Stimulated activated naive B cell treated with anti-CD40 and anti-IgM and Interleukin-4, amounts not matched to agents 10 μg/mL and 1 μg/mL and 100 μg/mL, for 72 hours (primary cell): ENCODE measurements at places on chromosomes 1 and 21.

GRCh38 chr1:64005801-64006200 is 197.6 kb upstream of the UBE2U start:
- no peak for DNase-seq

DNA sequence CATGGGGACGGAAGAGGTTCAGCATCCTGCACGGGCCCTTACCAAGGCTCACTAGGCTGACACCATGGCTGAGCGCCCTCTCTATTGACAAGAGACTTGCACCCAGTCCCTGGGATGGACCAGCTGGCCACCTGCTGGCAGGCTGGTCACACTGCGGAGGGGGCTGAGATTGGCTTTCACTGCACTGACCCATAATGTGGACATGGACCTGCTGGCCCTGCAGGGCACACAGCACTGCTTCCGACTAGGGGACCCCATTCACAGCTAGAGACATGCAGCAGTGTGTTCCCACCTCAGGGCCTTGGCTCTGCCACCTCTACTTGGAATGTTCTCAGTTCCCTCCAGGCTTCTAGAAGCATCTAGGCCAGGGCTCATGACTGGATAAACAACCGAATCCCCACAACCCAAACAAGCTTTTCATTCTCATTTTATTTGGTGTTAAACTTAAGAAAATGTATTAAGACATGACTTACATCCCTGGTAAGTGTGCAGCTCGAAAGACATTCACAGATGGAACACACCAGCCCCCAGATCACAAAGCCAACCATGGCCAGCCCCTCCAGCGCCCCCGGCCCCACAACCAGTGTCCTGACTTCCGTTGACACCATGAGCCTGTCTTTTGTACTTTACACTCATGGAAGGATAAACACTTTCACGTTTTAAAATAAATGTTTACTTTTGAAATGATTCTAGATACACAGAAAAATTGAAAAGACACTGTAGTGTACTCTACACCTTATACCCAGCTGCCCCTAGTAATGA is 9.3 kb upstream of the SRARP start:
- no peak for DNase-seq

DNA sequence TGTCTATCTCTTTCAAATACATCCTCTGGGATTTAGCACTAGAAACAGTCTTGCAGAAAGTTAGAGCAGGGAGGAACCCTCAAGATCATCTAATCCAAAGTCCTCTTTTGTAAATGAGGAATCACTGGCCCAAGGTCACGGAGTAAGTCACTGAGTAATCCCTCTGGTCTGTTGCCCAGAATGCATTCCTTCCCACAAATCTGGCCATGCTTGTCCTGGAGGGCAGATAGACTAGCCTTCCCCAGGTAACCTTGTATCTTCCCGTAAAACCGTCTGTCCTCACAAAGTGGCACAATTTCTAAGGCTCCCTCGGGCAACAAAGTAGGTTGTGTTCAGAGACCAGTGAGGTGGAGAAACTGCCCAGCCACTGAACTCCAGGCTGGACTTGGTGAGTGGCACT is 46.2 kb downstream of the DDR2 start:
- no peak for DNase-seq

DNA sequence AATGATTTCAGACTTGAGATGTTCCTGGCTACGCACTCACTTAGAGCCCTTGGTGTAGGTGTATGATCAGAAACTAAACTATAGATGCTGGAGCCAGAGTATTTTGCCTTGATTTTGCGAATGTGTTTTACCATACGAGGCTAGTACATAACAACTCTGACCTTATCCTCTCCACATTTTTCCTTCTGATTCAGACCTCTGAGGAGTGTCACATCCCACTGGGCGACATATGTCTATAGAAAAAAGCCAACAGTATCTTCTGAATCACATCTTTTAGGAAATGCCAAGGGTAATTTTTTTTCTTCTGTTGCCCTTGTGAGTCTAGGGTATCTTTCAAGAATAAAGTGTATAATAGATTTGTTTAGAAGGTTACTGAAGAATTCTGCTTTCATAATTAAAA is 49.6 kb downstream of the AK4 start:
- no peak for DNase-seq

DNA sequence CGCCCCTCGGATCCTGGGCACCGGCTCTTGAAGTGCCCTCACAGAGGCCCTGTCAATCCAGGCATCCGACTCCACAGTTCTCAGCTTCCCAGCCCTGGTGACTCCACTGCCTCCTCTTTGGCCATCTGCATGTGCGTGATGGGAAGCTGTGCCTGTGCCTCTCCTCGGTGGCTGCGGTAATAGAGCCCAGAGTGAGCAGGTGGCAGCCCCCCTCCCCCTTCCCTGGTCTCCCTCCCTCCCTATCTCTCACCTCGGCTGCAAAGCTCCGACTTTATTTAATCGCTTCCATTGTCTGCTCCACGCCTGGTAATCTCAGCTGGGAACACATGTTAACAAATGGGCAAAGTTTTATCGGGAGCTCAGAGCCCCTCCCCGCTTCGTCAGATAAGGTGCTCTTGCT is 91.9 kb downstream of the IGSF21 start:
- no peak for DNase-seq

- no peak for DNase-seq
These were observed 77.1 kb upstream of the SCCPDH start for GRCh38 chr1:246647113-246647512.

DNA sequence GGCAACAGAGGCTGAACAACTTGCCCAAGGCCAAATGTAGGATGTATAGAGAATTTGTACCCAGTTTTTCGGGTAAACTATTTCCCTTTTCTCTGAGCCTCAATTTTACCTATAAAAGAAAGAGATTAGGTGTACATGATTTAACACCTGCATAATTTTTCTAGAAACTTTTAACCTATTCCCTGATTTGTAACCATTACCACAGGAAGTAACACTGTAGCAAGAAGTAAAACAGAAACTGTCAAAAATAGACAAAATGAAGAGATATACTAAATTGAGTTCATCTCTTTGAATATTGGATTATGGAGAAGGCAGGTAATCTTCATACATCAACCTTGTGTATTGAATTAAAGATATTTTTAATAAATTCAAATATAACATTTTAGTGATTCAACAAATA is 136.2 kb downstream of the ZC3H11B start:
- no peak for DNase-seq

DNA sequence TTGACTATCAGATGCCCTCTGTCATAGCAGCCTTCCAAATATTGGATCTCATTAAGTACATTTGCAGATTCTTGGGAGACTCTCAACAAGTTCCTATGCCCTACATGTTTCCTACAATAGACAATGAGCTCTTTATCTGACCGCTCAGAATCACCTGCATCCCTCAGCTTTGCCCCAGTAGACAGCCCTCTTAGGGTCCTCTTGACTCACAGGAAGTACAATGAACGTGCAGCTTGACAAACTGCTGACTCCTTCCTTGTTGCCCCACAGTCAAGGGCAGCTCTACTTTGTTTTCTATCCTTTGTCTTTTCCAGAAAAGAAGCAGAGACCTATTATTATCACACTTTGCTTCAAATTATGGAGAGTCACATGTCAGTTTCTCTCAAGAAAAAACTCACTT is 27.6 kb downstream of the SLC44A5 start:
- no peak for DNase-seq

- no peak for DNase-seq
These were observed 204.7 kb upstream of the EDN2 start for GRCh38 chr1:41689139-41689538.

GRCh38 chr21:26916799-26917198 is 50.1 kb downstream of the ADAMTS5 start:
- no peak for DNase-seq

- DNase-seq = no peak
These were observed 9.0 kb downstream of the NSL1 start for GRCh38 chr1:212782422-212783154.

DNA sequence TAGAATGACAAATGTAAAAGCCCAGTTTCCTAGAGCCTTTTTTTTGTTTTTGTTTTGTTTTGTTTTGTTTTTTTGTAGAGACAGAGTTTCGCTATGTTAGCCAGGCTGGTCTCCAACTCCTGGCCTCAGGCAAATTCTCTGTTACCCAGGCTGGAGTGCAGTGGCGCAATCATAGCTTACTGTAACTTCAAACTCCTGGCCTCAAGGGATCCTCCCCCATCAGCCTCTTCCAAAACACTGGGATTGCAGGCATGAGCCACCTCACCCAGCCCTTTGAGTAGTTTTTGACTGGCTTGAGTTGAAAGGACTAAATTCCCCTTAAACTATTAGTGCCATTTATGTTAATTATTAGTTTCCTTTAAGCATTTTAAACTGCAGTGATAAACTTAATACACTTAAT is 28.8 kb upstream of the ZBTB18 start:
- no peak for DNase-seq

DNA sequence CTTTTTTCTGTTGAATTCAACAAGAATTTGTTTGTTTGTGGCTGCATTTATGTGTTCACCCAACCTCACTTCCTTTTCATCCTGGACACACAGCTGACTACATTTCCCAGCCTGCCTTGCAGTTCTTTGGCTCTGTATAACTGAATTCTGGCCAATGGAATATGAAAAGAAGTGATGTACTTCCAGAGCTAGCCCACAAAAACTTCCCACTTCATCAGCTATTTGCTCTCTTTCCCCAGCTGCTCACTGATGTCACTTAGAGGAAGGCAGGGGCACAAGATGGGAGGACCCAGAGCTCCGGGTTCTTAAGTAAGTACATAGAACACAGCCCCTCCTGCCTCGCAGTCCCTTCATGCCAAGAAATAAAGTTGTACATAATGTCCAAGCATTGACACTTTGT is 235.0 kb upstream of the FGGY start:
- DNase-seq = no peak

GRCh38 chr1:163346326-163346870 is 24.6 kb downstream of the NUF2 start:
- DNase-seq = no peak

DNA sequence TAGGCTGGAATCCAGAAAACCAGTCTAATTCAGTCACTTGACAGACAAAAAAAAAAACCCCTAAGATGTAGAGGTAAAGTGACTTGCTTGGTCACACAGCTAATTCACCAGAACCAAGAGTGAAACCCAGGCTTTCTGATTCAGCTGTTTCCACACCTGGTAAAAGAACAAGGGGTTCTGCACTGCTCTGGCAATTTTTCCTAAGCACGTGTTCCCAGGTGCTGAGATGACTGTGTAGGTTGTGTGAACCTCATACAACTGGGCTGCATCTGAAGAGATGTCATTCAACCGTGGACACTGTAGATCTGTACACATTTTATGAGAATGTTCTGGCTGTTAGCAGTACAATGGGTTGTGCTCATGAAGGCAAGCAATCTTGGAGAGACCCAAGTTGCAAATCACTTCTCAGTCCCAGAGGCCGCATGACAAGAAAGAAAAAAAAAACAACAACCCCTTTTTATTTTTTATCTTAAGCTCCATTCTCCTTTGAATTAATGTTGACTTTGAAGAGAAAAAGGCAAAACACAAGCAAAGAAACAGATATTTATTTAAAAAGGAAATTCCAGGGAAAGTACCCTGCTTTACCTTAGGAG is 95.4 kb downstream of the INTS7 start:
- peak; percentile 78 for DNase-seq

DNA sequence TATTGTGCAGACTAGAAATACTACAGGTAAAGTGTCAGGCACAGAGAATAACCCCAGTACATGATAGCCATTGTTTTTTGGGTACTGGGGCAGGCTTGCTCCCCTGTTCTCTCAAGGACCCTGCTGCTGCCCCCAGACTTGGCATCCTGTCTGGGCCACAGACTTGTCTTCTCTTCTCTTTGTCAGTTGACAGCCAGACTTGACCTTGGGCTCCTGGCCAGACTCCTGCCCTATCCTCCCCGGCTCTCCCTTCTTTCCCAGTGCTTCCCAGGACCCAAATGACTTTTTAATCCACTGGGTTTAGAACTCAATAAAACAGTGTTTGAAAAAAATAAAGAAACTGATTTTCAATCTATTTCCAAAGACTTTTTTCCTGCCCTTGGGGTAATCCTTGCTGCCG is 43.2 kb downstream of the ZSCAN20 start:
- DNase-seq = no peak

GRCh38 chr21:42973309-42973990 is 912 bp upstream of the PKNOX1 start:
- DNase-seq = no peak

DNA sequence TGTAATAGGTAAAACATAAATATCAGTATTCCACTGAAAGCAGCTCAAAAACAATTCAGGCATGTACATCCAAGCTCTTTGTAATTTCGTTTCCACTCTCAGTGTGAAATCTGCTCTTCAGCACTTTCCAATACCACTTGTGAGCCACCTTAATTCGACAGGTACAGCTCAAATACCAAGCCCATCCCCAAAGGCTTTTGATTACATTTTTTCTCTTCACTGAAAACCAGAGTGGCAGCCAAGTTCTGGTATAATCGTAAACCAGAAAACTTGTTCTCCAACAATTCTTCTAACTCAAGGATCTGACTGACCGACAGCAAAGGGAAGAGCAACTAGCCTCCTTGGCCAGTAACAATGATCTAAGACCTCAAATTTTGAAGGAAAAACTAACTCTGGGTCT is 36.8 kb downstream of the FBXO42 start:
- no peak for DNase-seq

GRCh38 chr1:14939527-14940284 is 213.8 kb upstream of the TMEM51 start:
- no peak for DNase-seq

DNA sequence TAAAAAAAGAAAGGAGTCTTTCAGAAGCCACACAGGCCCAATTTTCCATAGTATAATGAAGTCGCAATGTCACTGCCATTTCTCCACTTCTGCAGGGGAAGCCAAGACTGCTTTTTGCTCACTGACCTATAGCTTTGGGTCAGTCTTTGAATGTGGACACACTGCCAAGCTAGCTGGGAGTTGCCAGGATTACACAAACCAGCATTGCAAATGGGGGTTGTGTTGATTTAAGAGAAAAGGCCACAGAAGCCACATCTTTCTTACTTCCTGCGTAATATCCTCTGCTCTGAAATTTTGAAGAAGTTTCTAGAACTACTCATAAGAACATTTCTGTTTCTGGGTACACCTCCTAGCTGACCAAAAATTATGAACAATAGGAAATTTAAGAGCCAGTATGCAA is 45.8 kb upstream of the SAMSN1 start:
- DNase-seq = no peak

DNA sequence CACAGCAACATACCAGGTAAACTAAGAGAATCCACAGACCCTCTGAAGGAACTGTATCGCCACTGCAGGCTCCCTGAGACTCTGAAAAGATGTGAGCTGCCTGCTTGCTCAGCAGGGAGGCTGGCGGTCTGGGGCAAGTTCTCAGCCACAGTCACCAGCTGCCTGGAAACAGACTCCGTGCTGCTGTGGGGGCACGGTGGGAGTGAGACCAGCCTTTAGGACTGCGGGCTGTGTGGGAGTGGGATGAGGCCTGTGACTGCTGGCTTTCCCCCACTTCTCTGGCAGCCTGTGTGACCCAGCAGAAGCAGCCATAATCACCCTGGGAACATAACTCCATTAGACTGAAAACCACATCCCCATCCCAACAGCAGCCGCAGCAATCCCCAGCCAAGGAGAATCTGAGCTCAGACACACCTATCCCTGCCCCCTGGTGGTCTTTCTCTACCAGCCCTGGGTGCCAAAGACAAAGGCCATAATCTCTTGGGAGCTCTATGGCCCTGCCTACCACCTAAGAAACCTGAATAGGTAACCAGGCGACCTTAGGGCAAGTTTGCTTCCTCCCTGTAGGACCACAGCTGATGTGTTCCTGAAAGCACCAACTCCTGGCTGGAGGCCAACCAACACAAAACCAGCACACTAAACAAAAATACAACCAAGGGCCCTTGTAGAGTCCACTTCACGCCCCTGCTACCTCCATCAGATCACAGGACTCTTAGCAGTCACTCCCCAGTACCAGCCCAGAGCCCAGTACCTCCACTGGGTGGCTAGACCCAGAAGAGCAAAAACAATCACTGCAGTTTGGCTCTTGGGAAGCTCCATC is 151.5 kb downstream of the SMYD3 start:
- no peak for DNase-seq
